ENCODE measurements at places on chromosomes 3 and 15.

GRCh38 chr15:77547801-77548588, 84.7 kb downstream of the LINGO1 start:
- no peak for DNase-seq

GRCh38 chr15:33068511-33068990, 126.0 kb downstream of the FMN1 start:
- DNase-seq: no peak

DNA sequence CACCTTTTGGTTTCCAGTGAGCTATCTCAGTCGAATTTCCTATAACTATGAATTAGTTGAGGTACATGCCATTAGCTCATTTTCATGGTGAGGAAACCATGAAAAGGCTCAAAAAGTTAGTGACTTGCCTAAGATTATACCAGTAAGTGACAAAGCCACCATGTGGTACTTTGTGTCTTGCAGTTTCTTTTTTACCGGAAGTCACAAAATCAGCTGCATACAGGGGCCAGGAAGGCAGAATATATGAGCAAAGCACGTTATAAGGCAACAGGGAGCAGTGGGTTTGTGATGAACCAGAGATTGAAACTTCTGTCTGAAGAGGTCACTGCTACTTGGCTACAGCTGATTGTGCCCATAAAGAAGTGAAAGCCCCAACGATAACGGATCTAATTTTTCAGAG, 50.3 kb downstream of the CMTM8 start:
- DNase-seq: no peak

DNA sequence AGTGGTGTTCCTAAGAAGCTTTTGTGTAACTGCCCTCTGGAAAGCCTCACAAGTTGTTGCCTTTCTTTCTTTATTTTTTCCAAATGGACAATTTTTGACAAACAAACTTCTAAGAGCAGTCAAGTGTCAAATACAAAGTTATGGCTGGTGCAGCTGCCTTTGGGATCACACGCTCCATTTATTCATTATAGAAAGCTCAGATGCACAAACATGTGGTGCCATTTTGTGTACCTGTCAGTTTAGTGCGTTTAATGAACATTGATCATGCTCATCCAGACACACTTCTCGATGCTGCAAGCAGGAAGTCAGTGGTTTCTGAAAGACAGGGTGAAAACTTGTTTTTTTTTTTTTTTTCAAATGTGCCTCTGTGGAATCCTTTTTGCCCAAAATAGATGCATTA, 324.5 kb downstream of the CNTN4 start:
- DNase-seq: no peak

GRCh38 chr15:52039925-52040781, 21.1 kb downstream of the MAPK6 start:
- DNase-seq: no peak

DNA sequence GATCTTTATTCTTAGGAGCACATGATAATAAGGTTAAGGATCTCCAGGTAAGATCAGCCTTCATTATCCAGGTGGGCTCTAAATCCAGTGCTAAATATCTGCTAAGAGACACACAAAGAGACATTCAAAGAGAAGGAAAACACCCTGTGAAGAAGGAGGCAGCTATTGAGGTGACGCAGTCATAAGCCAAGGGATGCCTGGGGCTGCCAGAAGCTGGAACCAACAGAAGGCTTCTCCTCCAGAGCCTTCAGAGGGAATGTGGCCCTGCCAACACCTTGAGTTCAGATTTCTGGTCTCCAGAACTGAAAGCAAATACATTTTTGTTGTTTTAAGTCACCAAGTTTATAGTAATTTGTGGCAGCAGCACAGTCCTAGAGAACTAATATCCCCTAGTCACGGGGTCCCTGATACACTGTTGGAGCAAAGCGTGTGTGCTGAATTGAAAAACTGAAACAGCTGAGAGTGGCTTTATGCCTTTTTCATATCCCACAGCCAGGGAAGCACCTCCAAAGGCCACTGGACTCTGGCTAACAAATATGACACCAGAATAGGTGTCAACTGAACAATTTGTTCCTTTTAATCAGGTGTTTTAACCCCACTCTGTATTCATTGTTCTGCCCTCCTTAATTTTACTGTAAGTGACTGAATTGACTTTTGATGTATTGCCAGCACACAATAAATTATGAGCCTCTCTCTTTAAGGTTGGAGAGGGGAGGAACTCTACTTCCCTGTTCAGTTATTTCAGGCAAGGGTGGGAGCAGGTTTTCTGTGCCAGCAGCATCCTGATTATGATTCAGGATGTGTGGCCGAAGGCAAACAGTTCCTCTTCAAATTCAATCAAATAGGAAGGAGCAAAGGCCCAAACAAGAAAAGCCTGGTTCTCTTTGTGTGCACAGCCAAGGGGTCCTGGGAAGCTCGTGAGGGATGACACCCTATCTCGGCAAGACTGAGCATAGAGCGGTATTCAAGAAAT, 151.8 kb upstream of the HES1 start:
- no peak for DNase-seq

GRCh38 chr3:118966700-118967099, 67.9 kb downstream of the IGSF11 start:
- no peak for DNase-seq

GRCh38 chr3:30682434-30683155, 76.2 kb downstream of the TGFBR2 start:
- DNase-seq: no peak

GRCh38 chr3:184486614-184487013, 75.0 kb upstream of the EPHB3 start:
- no peak for DNase-seq

DNA sequence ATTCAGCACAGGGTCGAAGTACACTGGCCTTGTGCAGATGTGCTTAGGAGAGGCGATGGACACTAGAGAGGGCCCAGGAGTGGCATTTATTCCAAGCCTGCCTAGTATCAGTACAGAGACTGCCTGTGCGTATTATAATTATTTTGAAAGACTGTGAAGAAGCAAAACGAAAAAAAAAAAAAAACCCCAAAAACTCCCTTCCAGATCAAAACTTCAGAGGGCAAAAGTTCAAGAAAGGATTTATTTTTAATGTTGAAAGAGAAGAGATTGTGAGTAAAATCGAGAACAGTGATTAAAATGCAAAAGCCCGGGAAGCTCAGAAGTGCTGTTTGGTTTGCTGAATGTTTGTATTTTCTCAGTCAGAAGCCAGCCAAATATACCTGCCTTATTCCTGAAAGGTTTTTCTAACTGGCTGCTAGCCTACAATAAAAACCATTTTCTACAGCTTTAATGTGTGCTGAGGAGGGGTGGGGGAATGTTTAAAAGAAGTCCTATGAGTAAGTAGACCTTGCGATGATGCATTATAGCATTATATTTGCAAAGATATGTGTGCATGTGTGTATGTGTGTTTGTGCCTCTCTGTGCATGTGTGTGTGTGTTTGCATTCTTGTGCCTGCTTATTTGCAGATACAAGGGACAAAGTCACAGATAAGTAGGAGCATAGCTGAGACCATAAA, 19.3 kb upstream of the LZTFL1 start:
- DNase-seq: no peak

DNA sequence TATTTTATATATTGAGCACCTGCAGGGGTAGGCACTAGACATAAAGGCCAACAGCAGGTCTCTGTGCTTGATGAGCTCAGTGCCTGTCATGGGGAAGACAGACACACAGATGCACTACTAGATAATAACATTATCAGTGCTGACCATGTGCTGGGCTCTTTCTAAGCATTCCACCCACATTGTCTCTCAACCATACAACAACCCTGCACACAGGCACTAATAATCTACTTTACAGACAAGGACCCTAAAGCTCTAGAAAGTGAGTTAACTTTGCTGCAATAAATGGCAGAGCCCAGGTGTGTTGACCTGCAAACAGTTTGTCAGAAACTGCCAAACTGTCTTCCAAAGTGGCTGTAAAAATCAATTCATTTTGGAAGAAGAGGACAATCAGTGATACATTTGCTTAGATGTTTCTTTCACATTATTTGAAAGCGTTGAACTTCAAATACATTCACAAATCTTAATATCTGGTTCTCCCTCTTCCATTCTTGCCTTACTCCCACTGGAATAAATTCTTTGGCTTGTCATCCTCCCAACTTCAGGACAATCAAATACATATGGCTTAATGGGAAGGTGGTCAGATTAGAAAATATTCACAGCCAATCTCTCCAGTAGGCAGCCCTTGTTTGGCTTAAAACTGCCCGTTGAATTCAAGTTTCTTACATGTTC, 11.0 kb upstream of the PP2D1 start:
- no peak for DNase-seq

GRCh38 chr3:130779486-130779885, 32.9 kb upstream of the PIK3R4 start:
- no peak for DNase-seq

GRCh38 chr3:128174675-128175590, 21.7 kb downstream of the EEFSEC start:
- no peak for DNase-seq
